ENCODE measurements at places on chromosomes 2 and 18.

DNA sequence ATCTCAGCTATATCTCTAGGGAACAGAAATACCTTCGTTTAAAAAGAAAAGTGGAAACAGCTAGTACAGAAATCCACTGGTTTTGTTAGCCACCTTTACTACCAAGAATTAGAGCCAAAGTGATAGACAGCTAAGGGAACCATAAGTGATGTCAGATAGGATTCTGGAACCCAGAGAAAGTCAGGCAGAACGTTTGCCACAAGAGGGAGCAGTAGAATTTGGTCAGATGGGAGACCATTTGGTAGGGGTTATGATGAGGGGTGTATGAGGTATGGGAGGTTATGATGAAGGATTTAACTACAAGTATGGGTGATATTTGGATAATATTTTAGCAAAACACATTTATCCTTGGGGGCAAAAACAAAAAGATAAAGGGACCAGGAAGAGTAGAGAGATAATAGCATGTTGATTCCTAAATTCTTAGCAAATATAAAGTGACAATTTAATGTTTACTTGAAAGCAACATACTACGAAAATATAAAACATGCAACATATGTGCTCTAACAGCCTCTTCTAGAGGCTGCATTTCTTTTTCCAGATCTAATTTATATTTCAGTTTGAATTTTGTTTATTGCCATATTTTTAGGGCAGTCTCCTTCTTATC is 3.3 kb downstream of the SLC8A1 start:
- peak; percentile 48 for DNase-seq

- DNase-seq = no peak
Measured at GRCh38 chr2:59899692-59900091, 653.8 kb downstream of the BCL11A start.

GRCh38 chr18:55301824-55302166 is 286.2 kb downstream of the TCF4 start:
- DNase-seq = no peak

DNA sequence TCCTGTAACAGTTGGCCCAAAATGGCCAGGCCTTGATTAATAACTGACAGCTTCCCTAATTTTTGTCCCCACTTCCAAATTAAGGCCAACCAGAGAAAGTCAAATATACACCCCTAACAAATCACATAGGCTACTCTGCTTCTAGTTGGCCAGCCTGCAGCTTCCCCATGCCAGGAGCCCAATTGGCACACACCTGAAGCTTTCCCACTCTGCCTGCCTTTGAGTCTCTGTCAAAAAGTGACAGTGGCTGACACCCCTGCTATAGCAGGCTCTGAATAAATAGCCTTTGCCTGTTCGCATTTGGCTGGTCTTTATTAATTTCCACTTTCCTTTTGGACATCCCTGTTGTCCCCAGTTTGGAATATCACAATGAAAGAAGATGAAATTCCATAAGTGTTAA is 256.6 kb upstream of the NCKAP5 start:
- no peak for DNase-seq

GRCh38 chr18:68840554-68841263 is 42.8 kb downstream of the CCDC102B start:
- DNase-seq = peak; percentile 98

DNA sequence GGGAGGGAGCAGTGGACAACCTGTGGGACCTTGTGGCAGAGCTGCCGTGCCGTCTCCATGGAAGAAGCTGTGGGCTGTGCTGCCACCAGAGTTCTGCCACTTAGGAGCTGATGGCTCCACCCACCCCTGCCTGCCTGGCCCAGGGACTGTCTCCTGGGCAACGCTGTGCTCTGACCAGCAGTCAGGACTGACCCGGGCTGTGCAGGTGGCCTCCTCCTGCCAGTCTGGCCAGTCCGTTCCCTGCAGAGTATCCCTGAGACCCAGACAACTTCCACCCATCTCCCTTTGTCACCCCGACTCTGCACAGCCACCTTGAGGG is 12.8 kb downstream of the ASIC4 start:
- DNase-seq = no peak

GRCh38 chr18:51266773-51267172 is 69.3 kb upstream of the MEX3C start:
- peak; percentile 50 for DNase-seq

GRCh38 chr18:78352910-78353309 is 626.7 kb upstream of the SALL3 start:
- DNase-seq = no peak

- no peak for DNase-seq
Measured at GRCh38 chr2:212649646-212650045, 111.0 kb upstream of the ERBB4 start.
